ENCODE measurements at places on chromosomes 1 and 21. TPM values are rescaled to one million over a fixed set of nuclear protein-coding genes. Genes with fewer than 3 reads are reported as not detected.

The CHD1L gene
- total RNA-seq = 34.6 TPM

The CELA3A gene
- not detected for total RNA-seq

The VWA5B1 gene
- total RNA-seq = not detected

The RNASEL gene
- 7.9 TPM for total RNA-seq

The ACTN2 gene
- 0.79 TPM for total RNA-seq
